ENCODE measurements at places on chromosomes 13 and 19.

- DNase-seq: peak; percentile 77
These were observed 94.1 kb downstream of the HSPH1 start for GRCh38 chr13:31067416-31068118.

DNA sequence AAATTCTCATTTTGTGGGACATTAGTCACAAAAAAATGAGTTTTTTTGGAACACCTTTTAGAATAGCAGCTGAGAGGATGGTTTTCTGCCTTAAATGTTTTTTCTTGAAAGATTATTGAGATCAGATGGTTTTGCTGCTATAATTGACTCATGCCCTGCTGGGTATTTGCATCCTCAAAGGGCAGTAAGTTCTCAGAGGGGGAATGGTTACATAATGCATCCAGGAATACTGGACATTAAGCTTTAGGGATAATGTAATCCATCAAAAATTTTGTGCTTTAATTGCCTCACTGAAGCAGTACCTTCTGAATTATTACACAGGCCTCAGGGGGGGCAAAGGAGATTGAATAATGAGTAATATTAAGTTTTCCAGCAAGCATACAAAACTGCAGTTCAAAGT lies 866.3 kb upstream of the SPRY2 start:
- DNase-seq: no peak

DNA sequence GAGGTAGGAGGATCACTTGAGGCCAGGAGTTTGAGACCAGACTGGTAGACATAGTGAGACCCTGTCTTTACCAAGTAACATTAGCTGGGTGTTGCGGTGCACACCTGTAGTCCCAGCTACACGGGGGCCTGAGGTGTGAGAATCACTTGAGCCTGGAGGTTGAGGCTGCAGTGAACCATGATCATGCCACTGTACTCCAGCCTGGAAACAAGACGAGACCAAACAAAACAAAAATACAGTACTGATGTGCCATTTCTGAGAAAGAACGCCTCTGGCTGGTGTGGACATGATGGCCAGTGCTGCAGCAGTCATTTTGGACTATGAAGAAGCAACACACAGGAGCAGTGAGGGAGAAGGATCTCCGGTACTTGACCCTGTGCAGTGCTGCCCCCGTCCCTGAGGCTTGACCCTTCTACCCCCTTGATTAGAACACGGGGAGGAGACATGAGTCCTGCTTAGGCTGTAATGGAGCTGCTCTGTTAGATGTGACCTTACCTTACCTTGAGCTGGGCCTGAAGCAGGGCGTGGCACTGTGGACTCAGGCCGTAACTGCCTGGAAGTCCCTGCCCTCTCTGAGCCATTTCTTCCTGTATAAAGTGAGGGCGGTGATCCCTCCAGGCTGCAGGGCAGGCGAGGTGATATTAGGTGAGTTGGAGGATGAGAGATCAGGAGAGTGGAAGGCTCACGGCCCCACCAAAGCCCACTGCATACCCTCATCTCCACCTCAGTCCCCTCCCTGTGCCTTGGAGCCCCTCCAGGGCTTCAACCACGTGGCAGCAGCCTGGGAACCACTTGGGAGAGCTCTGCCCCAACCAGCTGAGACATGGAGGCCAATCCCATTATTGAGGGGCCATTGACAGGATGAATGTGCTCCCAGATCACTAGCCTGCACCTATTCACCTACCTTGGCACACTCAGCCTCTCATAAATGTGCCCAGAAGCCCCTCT lies 5.9 kb downstream of the RPL18A start:
- DNase-seq: peak; percentile 52

- peak; percentile 71 for DNase-seq
These were observed 28.1 kb downstream of the GPX4 start for GRCh38 chr19:1131718-1132551.

DNA sequence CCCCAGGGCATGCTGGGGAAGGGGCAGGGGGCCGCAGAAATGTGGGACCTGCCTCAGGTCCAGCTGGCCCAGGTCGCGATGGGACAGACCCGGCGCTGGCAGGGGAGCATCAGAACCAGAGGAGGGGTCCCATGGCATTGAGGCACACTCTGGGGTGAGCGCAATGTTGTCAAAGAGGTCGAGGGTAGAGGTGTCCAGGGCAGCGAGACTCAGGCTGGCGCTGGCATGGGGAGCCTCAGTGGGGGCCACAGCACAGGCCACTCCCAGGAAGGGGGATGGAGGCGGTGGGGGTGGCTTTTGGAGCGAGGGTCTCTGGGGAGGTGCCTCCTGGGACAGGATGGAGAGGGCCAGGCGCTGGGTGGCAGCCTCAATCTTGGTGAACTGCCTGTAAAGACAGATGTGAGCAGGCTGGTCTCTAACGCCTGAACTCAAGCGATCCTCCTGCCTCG lies 944 bp downstream of the C19orf85 start:
- DNase-seq: no peak

DNA sequence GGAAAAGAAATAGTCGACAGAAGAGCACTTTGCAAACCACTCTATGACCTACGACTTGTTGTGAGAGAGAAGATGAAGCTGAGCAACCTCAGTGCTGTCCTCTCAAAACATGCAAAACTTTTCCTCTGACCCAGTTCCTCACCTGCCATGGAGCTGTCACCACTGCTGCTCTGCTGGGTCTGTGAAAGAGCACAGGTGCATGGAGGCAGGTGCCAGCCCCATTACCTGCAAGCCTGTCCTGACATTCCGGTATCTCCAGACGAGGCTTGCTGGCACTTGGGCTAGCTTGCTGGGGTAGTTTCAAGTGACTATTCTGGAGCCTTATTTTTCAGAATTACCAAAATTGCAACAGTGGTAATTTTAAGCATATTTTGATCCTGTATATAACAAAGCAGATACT lies 49.5 kb upstream of the RFXAP start:
- no peak for DNase-seq

DNA sequence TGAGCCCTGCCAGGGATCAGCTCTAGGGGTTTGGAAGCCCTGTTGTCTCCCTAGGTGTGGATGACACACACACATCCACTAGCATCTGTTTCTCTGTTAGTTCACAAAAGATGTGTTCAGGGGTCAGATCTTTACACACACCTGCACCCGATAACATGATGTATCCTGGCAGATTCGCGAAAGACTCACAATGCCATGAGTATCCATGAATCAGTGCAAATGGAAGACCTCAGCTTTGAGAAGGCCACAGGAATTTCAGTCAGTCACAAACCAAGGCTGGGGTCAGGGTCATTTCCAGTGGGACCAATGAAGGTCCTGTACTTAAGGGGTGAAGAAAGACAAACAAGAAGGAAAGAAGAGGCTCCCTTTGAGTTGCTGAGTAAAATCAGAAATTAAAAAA lies 898.2 kb downstream of the UQCRFS1 start:
- no peak for DNase-seq

GRCh38 chr13:103945836-103946235 lies 879.6 kb upstream of the SLC10A2 start:
- DNase-seq: no peak

DNA sequence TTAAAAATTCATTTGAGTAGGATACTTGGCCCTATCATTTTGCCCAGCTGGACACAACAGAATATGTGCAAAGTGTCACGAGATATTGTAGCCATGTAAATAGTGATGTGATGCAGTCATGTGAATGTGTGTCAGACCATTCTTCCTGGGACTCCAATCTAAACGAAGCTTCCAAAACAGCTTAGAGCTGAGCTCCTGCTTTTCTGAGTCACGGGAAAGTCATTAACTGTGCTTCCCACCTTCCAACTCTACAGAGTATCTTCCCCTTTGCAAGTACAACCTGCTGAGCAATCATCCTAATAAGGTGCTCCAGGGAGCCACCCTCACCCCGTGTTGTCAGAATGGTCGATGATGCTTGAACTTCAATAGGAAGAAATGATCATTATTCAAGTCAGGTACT lies 294.7 kb downstream of the MYO16 start:
- no peak for DNase-seq

DNA sequence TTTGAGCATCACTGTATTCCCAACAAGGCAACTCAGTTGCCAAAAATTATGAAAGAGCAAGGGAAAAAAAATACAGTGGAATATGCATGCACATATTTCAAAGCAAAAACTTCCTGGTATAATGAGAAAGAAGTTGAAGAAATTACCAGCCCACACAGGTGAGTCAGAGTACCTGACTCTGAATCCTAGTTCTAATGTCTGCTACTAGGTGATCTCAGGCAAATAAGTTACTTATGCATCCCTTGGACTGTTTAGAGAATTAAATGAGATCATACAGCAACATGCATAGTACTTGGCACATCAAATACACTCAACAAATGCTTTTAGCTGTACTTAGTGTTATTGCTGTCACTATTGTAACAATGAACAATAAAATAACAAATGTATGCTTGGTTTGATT lies 144.9 kb downstream of the MIPEP start:
- no peak for DNase-seq

DNA sequence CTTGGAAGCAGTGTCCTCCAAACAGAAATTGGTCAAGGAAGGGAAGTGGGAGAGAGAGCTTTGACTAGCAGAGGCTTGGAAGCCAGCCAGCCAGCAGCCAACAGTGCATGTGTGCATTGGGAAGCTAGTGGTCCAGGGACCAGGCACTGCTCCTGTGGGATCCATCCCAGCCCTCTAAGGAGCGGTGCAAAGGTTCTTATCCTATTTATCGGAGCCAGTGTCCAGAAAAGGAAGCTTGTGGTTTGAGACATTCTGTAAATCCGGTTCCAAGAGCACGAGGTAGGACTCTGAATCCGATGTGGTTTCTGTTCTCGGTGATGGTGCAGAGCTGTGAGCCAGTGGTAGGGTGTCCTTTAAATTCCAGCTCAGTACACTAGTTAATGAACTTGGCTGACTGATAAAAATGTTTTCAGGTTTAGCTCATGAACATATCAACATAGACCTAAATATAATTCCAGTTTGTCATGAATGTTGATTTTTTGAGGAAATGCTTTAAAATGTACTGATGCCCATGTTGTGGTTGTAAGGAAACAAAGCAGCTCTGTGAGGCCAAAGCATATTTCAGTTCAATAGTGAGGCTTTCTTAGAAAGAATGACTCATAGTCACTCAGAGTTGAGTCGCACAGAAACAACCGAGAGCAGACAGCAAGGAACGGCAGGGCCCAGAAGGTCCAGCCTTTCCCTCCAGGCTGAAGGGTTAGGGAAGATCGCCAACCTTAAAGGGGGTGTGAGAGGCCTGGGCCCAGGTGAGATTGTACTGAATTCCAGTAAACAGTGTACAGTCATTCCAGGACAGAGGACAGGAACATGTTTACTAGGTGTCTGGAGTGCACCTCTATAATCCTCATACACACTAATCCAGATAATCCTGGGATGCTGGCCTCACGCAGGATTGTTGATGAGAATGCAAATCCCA lies 21.5 kb upstream of the GARRE1 start:
- peak; percentile 51 for DNase-seq

- peak; percentile 90 for DNase-seq
These were observed 2.7 kb upstream of the PLIN3 start for GRCh38 chr19:4870025-4870700.

GRCh38 chr19:50838239-50838638 lies 4.9 kb upstream of the KLK15 start:
- no peak for DNase-seq

DNA sequence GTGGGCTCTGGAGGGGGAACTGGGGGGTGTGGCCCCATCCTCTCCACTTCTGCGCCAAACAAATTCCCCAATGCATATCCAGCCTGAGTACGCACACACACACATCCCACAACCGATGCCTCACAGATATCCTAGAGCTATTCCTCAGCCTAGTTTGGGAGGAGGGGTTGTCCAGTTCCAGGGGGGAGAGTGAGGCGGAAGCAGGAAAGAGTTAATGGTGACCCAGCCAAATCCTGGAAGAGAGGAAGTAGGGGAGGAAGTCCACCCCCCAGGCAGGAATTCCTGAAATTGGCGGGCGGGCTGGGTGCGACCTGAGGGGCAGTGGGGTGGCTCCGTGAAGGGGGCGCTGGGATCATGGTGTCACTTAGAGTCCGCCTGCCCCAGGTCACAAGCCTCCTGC lies 897 bp downstream of the GPR4 start:
- DNase-seq: no peak

GRCh38 chr13:80716610-80717081 lies 375.7 kb upstream of the SPRY2 start:
- DNase-seq: no peak

DNA sequence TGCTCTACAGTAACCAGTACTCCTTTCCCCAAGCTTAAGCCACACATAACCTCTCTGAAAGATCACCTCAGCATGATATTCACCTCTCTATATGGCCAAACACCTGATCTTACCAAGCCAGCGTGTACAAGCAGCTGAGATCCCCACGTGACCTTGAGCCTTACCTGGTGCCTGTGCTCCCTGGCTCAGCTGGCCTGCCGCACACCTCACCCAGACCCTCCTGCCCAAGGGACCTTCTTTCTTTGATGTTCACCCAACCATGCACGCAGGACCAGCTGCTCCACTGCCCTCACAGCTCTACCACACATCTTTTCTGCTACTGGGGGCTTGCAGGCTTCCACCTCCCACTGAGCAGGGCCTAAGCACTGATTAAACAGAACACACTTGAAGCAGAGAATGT lies 9.0 kb downstream of the DHRS12 start:
- no peak for DNase-seq

DNA sequence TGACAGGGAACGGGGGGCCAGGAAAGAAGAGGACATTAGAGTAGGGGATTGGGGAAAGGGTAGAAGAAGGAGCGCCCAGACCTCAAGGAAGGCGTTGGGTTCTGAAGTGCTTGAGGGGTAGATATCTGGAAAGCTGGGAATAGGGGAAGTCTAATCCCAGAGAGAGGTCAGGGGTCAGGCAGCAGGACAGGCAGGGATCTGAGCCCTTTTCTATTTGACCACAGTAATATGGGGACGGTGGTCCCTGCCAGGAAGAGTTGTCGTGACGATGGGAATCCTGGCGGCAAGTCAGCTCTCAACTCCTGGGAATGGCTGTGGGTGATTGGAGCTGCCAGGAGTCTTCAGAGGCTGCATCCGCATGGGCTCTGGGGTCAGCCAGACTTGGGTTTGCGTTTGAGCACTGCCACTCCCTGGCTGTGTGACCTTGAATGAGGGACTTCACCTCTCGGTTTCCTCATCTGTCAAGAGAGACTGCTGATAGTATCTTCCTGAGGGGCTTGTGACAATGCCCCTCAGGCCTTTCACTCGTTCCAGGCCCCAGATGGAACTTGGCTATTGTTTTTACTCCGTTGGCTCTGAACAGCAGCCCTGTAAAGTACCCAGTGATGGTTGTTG lies 1.3 kb downstream of the AP2A1 start:
- DNase-seq: no peak

- peak; percentile 50 for DNase-seq
These were observed 14.3 kb downstream of the IER2 start for GRCh38 chr19:13164343-13165161.

- DNase-seq: no peak
These were observed 52.5 kb downstream of the STK24 start for GRCh38 chr13:98524391-98524790.

DNA sequence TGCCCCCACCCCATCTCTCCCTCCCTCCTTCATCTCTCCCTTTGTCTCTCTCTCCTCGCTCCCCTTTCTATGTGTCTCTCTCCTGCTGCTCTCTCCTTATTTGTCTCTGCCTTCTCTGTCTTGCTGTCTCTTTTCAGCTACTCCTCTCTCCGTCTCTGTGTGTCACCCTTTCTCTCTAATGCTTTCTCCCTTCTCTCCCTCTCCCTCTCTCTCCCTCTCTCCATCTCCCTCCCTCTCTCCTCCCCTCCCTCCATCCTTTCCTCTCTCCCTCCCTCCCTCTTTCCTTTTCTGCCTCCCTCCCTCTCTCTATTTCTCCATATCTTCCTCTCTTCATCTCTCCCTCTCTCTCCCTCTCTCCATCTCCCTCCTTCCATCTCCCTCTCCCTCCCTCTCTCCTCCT lies 682 bp downstream of the ATP4A start:
- no peak for DNase-seq

- DNase-seq: peak; percentile 67
These were observed 17.9 kb upstream of the ZNF175 start for GRCh38 chr19:51552996-51553725.
